ENCODE measurements at places on chromosomes 5 and 9. TPM values are rescaled to one million over a fixed set of nuclear protein-coding genes. Genes with fewer than 3 reads are reported as not detected.

Gene FIBCD1
- 15.5 TPM for total RNA-seq

Gene TBC1D13
- 19.1 TPM for total RNA-seq

DNA sequence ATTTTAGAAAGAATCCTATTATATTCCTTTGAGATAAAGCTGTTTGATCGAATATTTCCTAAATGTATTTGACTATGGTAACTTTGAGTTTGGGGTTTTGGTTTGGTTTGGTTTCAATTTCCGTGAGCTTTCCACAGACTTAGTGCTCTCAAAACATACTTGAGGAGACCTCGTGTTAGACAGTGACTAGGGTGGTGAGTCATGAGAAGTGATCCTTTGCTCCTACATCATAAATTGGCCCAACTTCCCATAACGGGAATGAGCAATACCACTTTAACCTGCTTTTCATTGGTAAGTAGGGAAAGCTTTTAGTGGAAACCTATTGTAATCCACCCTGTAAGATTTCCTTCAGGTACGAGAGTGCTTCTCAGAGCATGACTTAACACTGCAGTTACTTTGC lies 3.8 kb upstream of the RASEF start:
- H3K36me3 ChIP-seq, result no peaks in the 10 kb centered on the region
- peaks cover 3% of the 10 kb centered on the region for H3K4me1 ChIP-seq
- DNase-seq, result no peak
- H3K27me3 ChIP-seq, result peaks cover 28% of the 10 kb centered on the region
- no peak overlapping the region for H3K4me3 ChIP-seq

DNA sequence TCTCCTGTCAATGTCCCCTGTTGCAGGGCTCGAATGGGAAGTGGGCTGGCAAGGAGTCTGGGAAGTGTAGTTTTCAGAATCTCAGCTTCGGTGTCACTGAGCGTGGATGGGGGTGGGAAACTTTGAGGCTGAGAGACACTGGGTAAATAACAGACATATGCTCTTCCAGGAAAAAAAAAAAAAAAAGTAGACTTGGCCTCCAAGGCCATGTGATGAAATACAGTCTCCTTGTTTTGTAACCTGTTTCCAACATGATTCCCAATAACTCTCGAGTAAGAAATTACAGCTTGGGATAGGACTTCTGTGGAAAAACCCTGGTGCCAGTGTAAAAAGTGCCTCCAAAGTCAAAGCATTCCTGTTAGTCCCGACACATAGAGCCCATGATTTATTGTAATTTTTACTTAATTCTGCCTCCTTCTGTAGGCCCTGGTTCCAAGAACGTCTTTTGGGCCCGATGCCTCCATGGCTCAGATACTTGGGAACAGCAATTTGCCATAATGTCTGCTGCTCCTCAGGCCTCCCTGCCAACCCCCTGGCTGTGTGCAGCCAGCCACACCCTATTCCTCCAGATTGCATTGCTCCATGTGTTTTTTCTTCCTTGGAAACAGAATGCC lies 119.5 kb upstream of the TNC start:
- no peak overlapping the region for H3K4me3 ChIP-seq
- no peaks in the 10 kb centered on the region for H3K4me1 ChIP-seq
- H3K36me3 ChIP-seq, result no peaks in the 10 kb centered on the region
- H3K27ac ChIP-seq, result no peak overlapping the region
- H3K27me3 ChIP-seq, result no peaks in the 10 kb centered on the region

- H3K4me3 ChIP-seq, result no peak overlapping the region
- no peaks in the 10 kb centered on the region for H3K27me3 ChIP-seq
- no peak overlapping the region for H3K27ac ChIP-seq
These were observed 8.7 kb downstream of the CLTB start for GRCh38 chr5:176407456-176408251.

DNA sequence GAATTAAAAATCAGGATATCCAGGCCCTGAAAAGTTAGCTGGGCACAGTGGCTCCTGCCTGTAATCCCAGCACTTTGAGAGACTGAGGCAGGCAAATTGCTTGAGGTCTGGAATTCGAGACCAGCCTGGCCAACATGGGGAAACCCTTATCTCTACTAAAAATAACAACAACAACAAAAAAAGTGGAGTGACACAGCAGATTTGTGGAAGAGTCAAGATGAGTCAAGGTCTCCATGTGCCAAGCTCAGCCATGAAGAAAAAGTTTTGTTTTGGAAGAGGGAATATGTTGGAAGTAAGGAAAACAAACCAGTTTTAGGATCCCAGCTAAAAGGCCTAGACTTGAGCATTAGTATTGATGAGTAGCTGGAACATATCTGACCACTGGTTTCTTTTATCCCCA lies 14.7 kb downstream of the LRRC70 start:
- H3K27ac ChIP-seq, result no peak overlapping the region
- H3K36me3 ChIP-seq, result peaks cover 5% of the 10 kb centered on the region
- DNase-seq, result no peak
- H3K4me1 ChIP-seq, result peaks cover 16% of the 10 kb centered on the region

- H3K4me3 ChIP-seq, result peak overlapping the region; percentile 95
- H3K36me3 ChIP-seq, result no peaks in the 10 kb centered on the region
- peak; percentile 38 for DNase-seq
These were observed 677 bp upstream of the TXNDC15 start for GRCh38 chr5:134873494-134873893.
